ENCODE measurements at places on chromosomes 4 and X.

DNA sequence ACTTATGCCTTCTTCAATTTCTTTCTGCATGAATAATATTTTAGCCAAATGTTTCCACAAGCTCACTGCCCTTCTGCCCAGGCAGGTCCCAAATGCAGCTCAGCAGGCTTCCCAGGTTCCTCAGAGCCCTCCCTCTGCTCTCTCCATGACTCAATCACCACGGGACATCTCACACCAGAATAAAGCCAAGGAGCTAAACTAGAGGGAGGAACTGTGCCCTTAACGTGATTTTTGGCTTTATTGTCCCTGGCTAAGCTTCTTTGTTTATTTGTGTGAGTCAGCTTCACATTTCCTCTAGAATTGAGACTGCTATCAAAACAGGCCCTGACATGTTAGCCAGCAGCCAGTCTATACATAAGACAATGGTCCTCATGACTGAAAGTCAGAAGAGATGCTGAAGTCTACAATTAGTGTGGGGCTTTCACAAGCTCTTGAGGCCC, 186.4 kb upstream of the GALNT7 start:
- no peak for DNase-seq

DNA sequence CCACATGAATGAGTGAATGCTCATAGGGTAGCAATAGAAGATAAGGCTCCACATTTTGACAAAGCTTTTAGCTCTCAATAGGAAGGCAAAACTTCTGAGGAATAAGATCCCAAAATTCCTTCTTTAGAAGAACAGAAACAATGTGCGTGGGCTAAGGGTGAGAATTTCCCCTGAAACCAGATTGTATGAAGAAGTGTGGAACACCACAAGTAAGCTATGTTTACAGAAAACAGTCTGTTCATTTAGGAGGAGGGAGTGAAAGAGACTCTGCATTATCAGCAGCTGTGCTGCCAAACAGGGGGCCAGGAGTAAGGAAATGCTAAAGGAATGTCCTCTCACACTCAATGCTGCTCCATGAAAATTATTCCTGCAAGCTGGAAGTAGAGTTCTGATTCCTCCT, 851.6 kb downstream of the CENPC start:
- no peak for DNase-seq

- no peak for DNase-seq
Measured at GRCh38 chr4:7722766-7723387, 216.8 kb downstream of the AFAP1 start.

- DNase-seq, result no peak
Measured at GRCh38 chr4:77899607-77900006, 37.0 kb downstream of the MRPL1 start.

DNA sequence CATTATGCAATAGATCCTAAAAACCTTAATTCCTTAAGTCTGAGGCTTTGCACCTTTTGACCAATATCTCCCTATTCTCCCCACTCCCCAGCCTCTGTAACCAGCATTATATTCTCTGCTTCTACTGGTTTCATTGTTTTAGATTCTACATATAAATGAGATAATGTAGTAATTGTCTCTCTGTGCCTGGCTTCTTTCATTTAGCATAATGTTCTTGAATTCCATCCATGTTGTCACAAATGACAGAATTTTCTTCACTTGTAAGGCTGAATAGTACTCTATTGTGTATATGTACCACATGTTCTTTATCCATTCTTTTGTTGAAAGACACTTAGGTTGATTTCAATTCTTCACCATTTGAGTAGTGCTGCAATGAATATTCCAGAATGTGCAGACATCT, 66.0 kb downstream of the MAGEC1 start:
- DNase-seq, result no peak

- DNase-seq, result no peak
Measured at GRCh38 chrX:28058901-28059300, 77.7 kb upstream of the DCAF8L1 start.

GRCh38 chr4:110058677-110059076, 139.7 kb downstream of the ELOVL6 start:
- no peak for DNase-seq

Measured in AG04449 (cell line).